Activated naive CD4-positive, alpha-beta T cell treated with anti-CD3 and anti-CD28 coated beads, Interleukin-2, amount 50 U/mL, for 16 hours (primary cell): ENCODE measurements at places on chromosomes 5 and 9.

GRCh38 chr5:33635582-33635981, 194.8 kb downstream of the TARS1 start:
- no peak for DNase-seq

DNA sequence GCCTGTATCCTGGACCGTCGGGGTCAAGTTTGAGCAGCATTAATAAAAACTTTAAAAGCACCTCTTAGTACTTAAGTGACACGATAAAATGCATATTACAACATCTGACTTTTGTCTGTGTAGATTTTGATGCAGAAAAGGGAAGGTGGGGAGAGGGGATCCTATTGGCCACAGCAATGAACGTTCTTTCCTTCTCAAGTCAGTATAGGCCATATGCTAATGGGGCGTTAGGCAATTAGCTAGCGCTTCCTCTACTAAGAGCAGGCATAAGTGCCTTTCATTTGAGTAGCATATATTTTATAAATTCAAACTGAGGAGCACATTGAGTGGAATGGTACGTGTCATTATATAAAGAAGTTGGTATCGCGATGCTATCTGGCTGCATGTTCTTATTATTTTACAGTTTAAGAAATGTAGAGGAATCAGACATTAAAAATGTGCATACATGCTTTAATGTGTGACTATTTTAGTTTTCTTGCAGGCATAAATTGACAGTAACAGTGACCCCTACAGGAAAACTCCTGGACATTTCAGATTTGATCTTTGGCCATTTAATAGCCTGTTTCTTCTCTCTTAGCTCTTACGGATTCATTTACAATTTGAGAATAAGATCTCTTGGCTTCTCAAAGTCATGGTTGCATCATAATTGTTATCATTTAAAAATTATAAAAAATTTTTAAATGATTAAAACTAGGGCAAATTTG, 1.1 kb upstream of the GNA14 start:
- DNase-seq = no peak

DNA sequence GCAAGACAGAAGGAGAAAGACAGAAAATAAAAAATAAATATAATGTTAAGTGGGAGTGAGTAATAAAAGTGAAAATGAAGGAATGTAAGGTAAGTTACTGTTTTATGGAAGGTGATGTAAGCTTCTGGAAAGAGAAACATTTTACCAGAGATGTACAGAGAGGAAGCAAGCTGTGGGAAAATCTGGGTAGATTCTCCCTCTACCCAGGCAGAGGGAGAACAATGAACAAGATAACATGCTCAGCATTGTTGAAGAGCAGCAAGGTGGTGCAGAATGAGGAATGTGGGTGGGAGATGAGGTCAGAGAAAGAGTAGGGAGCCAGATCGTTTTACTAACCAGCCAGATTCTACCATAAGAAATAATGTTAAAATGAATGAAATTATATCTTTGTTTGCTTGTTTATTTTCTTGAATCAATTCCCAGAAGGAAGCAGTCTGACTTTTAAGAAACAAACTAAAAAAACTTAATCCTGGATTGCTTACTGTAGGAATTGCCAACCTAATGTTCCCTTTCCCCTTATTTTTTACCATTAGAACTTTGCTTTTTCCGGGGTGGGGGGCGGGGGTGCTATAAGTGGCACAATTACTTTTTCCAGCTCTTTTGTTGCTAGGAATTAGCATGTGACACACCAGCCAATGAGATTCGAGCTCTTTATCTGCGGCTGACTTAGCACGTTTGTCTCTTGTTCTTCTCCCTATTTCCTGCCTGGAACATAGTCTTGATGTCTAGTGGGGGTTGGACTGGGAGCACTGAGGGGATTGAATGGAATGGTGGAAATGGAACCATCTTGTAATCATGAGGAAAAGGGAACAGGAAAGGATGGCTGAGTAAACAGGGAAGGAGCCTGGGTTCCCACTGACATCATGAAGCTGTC, 356.7 kb downstream of the TMEM167A start:
- DNase-seq = no peak

- DNase-seq = no peak
These were observed 11.7 kb downstream of the CER1 start for GRCh38 chr9:14710804-14711203.

DNA sequence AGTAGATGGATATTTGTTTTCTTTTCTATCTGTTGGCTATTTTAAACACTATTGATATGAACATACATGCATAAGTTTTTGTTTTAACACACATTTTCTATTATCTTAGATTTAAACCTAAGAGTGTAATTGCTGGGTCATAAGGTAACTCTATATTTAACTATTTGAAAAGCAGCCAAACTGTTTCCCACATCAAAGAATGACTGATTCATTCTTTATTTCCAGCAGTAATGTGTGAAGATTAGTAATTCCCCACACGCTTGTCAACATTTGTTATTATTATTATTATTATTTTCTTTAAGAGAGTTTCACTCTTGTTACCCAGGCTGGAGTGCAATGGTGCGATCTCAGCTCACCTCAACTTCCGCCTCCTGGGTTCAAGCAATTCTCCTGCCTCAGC, 1495.8 kb downstream of the EFNA5 start:
- DNase-seq = no peak

DNA sequence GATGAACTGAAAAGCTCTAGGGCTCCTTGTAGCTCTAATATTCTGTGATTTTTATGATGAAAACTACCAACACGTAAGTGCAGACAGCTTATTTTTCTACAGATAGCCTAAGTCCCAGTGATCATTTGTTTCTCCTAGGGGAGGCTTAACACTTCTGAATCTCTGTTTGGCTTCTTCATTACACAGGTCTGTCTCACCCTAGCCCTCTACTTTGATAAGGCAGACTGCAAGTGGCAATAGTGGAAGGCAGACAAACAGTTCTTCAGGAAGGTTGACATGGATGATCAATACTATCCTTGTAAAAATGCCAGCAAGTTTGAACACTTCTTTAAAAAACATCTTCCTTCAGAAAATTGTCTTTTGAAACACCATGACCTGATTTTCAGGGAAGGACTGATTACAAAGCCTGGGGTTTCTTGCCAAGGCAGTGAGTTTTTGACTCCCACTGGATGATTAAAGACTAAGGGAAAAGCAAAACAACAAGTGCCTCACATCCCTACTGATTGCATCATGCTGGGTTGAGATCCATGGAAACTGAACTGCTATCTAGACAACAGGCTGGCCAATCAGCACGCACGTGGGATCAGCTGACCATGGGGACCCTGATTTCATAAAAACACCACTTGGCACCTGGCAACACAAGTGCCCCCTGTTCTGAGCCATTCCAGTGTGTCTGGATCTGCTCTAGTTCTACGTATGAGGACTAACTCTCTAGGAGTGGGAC, 212.2 kb downstream of the SMARCA2 start:
- no peak for DNase-seq

GRCh38 chr5:24094081-24094679, 550.6 kb downstream of the CDH10 start:
- no peak for DNase-seq

- DNase-seq = no peak
These were observed 14.7 kb downstream of the ERP44 start for GRCh38 chr9:100084128-100084453.

- no peak for DNase-seq
These were observed 28.7 kb upstream of the ZNF354B start for GRCh38 chr5:178831049-178831448.

- no peak for DNase-seq
These were observed 73.2 kb downstream of the PIK3R1 start for GRCh38 chr5:68288707-68289134.

GRCh38 chr9:70013598-70014196, 30.0 kb upstream of the MAMDC2 start:
- no peak for DNase-seq

- DNase-seq = no peak
These were observed 127.8 kb downstream of the SEC61B start for GRCh38 chr9:99349870-99350269.
